ENCODE measurements at places on chromosomes 16 and 17.

DNA sequence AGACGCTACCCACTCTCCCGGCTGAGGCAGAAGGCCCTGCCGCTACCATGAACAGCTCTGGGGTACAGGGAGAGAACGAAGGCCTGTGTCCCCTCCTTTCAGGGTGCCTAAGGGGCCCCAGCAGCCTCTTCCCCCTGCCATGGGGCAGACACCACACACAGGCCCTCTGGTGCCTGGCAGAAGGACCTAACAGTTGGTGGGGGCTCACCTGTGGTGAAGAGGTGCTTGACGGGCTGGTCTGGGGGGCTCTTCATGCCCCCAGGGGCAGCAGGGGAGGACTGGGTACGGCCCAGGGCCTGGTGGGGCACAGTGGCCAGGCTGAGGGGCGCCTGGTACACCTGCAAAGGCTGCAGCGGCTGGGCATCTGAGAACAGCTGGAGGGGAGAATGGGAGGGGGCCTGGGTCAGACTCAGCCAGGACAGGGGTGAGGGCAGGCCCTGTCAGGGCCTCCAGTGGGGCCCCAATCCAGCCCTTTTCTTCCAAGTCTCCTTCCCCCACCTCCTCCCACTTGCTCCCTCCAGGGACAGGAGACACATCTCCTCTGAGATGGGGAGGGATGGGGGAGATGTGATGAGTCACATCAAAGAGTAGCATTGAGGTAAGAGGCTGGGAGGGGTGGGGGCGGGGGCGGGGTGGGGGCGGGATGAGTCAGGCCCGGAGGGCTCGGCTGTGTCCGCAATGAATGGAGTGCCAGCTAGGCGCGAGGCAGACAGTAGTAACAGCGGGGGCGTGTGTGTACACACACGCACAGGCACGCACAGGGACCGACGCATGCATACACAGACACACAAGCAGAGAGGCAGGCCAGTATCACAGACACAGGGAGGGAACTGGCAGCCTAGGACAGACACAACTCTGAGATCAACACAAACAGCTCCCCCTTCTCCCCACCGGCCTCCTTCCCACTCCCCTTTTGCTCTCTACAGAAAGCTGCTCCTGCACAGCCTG lies 16.1 kb downstream of the G6PC3 start:
- no peak for DNase-seq

- DNase-seq, result peak; percentile 41
Measured at GRCh38 chr16:47323241-47323640, 137.6 kb downstream of the ITFG1 start.

DNA sequence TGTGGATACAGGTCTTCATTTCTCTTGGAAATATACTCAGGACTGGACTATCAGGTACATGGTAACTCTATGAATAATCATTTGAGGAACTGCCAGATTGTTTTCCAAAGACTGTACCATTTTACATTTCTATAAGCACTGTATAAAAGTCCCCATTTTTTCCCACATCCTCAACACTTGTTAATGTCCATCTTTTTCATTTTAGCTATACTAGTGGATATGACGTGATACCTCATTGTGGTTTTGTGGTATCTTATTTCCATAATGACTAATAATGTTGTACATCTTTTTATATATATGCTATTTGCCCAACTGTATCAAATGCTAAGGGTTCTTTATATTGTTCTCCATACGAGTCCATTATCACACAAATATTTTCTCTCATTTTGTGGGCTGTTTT lies 22.9 kb downstream of the NUP88 start:
- DNase-seq, result no peak

- no peak for DNase-seq
Measured at GRCh38 chr16:89615596-89616090, 2.2 kb downstream of the DPEP1 start.

DNA sequence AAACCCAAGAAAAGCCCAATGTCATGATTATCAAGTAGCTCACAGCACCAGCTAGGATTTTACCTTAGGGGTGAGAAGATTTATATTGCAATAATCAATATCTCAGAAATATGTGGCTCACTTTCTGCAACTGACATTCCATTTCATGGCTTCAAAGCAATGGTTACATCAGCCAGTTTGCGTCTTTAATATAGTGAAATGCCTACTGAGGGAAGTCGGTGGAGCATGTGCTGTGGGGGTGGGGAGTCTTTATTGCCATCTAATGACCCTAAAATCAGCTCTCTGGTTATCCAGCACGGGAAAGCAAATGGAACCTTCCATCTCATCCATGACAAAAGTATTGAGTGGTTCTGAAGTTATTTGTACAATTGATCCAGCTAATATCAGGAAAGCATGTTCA lies 395.5 kb downstream of the CA10 start:
- no peak for DNase-seq

- DNase-seq, result no peak
Measured at GRCh38 chr17:17141860-17142552, 64.1 kb downstream of the PLD6 start.

DNA sequence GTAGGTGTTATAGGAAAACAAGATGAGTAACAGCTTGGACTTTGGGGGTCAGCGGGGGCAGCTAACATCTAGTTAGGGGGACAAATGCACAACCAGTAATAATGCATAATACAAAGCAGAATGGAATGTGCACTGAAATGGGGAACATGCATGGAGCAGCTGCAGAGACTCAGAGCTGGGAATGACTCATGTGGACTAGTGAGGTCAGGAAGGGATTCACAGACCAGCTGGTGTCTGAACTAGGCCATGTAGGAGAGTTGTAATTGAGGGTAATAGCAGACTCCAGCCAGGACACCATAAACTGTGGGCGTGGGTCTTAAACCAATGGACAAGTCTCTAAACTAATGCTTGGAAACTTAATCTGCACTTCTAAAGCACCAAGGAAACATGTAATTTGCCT lies 176.8 kb upstream of the ASIC2 start:
- DNase-seq, result peak; percentile 42

- DNase-seq, result no peak
Measured at GRCh38 chr17:64075913-64076312, 54.0 kb downstream of the ERN1 start.

DNA sequence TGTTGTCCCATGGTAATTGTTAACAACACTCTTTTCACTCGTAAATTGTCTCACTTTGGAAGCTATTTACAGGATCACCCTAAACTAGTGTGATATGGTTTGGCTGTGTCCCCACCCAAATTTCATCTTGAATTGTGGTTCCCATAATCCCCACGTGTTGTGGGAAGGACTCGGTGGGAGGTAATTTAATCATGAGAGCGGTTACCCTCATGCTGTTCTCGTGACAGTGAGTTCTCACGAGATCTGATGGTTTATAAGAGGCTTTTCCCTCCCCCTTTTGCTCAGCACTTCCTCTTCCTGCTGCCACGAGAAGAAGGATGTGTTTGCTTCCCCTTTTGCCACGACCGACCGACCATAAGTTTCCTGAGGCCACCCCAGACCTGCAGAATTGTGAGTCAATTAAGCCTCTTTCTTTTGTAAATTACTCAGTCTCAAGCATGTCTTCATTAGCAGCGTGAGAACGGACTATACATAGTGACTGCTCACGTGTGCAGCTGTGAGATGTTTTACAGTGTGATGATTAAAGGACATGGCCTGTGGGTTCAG lies 34.4 kb downstream of the DNAH3 start:
- peak; percentile 35 for DNase-seq
